ENCODE measurements at places on chromosomes 16 and 17.

GRCh38 chr17:51507444-51507843 lies 247.1 kb downstream of the UTP18 start:
- no peak for DNase-seq

DNA sequence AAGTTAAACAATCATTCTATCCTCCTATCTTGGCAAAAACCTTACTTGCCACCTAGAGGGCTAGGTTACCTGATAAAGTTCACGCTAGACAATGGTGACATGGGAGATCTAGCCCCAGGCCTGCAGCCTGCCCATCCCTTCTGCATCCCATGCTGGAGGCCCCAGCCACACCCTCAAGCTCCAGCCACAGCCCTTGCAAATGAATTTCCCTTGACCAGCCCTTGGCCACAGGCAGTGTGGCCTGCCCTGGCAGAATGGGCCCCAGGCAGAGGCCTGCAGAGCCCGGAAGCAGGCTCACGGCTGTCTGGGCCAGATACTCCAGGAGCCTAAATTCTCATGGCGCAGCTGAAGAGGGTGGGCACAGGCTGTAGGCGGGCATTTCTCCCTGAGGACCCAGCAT lies 14.9 kb downstream of the WNT3 start:
- DNase-seq: no peak

- no peak for DNase-seq
These were observed 22.2 kb downstream of the MMP15 start for GRCh38 chr16:58047557-58048348.

- no peak for DNase-seq
These were observed 120.7 kb downstream of the GAS7 start for GRCh38 chr17:10077561-10078299.

GRCh38 chr17:11825572-11826209 lies 171.6 kb downstream of the ZNF18 start:
- DNase-seq: no peak

- DNase-seq: no peak
These were observed 508 bp downstream of the FLCN start for GRCh38 chr17:17236295-17237025.

GRCh38 chr17:1545618-1546017 lies 17.0 kb downstream of the PITPNA start:
- DNase-seq: no peak

- peak; percentile 72 for DNase-seq
These were observed 6.9 kb downstream of the PHOSPHO1 start for GRCh38 chr17:49223517-49224197.

DNA sequence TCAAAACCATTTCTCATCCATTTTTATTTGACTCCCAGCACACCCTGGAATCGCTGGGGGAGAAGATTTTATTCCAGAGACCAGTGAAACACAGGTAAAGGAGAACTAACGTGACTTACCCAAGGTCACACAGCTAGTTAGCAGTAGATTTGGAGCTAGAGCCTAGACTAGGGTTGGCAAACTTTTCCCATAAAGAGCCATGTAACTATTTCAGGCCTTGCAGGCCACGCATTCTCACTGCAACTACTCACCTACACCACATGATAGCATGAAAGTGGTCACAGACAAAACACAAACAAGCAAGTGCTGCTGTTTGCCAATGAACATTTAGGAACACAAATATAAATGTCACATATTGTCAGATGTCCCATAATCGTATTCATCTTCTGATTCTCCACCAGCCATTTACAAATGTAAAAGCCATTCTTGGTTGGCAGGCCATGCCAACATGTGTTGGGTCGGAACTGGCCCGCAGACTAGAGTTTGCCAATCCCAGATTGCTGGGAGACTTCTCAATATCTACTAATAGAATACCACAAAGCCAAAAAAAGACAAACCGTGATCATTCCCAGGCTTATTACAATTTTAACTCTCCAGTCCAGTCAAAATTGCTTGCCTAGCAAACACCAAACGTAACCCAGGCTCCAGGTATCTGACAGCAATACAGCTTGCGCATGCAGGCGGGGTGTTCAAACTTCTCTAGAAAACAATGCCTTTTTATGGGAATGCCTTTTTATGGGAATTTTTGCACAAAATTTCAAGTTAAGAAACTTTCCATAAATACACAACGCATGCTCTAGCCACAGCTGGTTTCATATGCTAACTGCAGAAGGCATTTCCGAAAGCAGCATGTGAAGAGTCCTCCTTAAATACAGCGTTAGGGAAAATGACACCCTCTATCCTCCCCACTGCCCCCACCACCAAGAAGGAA lies 20.9 kb downstream of the ZFHX3 start:
- no peak for DNase-seq

- no peak for DNase-seq
These were observed 25.9 kb downstream of the NKD1 start for GRCh38 chr16:50573947-50574744.

- no peak for DNase-seq
These were observed 547 bp downstream of the RAB26 start for GRCh38 chr16:2148714-2149629.

GRCh38 chr17:37239690-37240334 lies 136.0 kb upstream of the C17orf78 start:
- DNase-seq: no peak
